ENCODE measurements at places on chromosomes 7 and 10.

GRCh38 chr10:43772171-43772570 lies 123.5 kb upstream of the ZNF32 start:
- DNase-seq: no peak

GRCh38 chr7:12239806-12240205 lies 28.7 kb downstream of the TMEM106B start:
- no peak for DNase-seq

GRCh38 chr10:89921403-89921802 lies 220.0 kb downstream of the KIF20B start:
- no peak for DNase-seq

- DNase-seq: no peak
These were observed 16.2 kb upstream of the SPOCK2 start for GRCh38 chr10:72104472-72105097.

DNA sequence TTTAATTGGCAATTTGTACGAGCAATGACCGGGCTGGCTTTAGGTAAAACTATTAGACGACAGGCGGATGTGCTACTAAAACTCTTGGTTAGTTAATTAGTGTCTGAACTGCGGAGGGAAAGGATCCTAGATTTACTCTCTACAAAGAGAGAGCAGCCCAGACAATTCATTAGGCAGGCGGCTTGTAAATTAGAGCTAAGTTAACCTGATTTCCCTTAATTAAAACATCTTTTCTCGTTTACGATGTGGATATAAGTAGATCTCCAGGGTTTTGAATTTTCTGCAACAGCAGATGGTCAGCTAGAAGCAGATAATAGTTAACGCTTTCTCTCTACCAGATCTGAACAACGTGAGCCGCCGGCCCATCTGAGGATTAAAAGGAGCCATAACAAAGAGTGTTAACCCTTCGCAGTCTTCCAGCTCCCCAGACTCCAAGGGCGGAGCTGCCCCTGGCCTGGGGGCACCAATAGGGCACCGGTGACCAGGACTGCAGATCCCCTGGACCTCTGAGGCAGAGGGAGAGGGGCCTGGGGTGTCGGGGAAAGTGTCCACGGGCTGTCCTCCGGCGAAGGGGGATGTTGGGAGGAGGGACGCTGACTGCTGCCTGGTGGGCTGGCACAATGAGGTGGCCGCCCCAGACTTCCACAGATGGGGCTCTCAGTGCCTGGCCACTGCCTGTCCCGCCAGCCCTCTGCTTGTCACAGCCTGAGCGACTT lies 6.3 kb upstream of the UNCX start:
- no peak for DNase-seq

Measured in stimulated activated CD4-positive, alpha-beta T cell treated with anti-CD3 and anti-CD28 coated beads, Interleukin-2, amount 100 ng/mL, for 24 hours (primary cell).